Fibroblast of gingiva (primary cell): ENCODE measurements at places on chromosomes 5 and 9.
A peak's percentile ranks its signal among the peaks of the same experiment; 100 is the strongest.

DNA sequence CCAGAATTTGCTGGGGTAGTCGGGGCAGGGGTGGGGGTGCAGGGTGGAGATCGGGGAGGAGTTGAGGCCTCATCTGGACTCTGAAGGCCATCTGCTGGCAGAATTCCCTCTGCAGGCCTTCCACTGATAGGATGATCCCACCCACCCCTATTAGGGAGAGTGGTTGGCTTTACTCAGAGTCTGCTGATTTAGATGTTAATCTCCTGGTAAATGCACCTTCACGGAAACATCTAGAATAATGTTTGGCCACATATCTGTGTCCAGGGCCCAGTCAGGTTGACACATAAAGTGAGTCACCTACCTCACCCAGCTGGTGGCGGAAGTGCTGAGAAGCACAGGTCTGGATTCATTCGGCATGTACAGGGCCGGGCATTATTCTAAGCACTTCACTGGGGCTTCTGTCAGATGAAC, 50.0 kb downstream of the DAPK1 start:
- no peak for DNase-seq

DNA sequence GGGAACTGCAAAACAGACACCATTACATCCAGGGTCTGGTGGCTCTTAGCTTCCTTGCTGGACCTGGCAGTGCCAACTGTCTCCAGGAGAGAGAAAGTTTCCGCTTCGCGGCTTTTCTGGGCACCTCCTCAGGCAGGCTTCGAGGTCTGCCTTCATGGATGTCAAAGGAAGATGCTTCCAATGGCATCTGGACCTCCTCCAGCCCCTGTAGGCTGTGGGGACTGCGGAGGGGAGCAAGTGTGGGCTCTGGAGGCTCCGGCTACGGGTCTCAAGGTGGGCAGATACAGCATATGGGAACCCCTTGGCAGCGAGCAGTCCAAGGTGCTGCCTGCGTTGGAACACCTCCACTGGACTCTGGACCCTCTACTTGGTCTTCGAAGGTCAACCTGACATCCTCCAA, 6.0 kb downstream of the C9orf50 start:
- DNase-seq = no peak

GRCh38 chr9:96620832-96621269, 1.2 kb upstream of the CDC14B start:
- DNase-seq = no peak

- peak; percentile 5 for DNase-seq
These were observed 654 bp downstream of the RANBP6 start for GRCh38 chr9:6014670-6015270.

DNA sequence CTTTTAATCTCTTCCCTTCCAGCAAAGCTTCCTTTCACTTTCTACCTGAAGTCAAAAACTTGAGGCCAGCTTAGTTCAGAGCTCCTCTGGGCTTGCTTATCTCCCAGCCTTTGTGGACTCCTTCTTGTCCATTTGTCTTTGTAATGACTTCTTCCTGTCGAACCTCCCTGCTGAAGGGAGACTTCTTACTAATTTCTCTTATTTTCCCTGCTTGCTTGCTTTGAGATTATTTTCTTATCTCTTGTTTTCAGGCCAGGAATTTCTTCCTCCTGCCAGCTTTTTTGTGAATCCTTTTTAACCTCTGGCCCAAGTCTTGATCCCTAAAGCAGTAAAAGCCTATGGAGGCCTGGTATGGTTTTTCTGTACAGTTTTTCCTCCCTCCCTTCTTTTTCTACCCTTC, 46.8 kb upstream of the DHFR start:
- DNase-seq = no peak

GRCh38 chr5:89168766-89169165, 285.8 kb upstream of the MEF2C start:
- no peak for DNase-seq

GRCh38 chr9:118570066-118570465, 799.2 kb downstream of the BRINP1 start:
- no peak for DNase-seq

GRCh38 chr9:116656977-116657376, 30.1 kb upstream of the TRIM32 start:
- DNase-seq = peak; percentile 69

DNA sequence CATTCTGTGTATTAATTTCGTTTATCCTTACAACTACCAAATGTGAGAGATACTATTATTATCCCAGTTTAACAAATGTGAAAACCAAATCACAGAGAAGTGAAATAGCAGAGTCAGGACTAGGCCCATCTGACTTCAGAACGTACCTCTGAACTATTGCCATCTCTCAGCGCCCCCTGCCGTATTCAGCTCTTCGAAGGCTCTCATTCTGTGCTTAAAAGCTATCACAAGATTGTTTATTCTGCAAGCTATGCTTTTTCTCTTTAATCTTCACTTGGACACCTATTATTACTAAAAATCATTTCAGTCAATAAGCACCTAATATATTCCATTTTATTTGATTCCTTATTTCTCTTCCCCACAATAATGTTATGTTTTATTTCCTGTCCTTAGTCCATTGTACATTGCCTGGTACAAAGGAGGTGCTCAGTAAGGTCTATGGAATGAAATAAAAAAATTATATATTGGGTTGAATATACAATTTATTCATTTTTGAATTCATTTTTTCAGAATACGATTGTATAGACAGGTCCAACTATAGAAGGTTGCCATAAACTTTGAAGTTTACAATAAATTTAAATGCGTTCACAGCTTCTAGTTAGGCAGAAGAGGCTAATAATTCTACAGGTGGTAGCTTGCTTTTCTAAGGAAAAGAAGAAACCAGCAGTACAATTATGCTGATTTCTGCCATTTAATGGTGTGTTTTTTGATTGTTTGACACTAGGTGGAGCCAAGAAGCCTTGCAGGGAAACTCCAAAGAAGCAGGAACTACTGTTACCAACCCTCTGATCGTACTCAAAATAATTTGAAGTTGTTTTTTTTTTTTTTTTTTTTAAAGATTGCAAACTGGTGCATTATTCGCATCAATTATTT, 202.2 kb upstream of the DMRTA1 start:
- DNase-seq = peak; percentile 46

DNA sequence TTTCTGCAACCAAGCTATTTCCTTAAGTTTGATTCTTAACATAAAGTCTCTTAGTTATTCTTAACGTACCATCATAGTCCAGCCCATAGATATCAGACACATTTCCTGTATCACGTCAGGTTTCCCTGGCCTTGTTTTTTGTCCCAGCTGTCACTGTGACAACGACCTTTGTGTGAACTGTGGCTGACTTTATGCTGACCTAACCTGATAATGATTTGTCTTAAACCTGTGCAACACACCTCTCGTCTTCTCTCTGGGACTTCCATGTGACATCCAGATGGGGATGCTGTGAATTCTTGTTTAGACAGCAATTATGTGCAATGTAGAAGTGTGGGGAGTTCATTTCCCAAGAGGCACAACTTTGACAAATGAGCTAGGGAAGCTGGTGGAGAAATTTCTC, 662.8 kb downstream of the PTPRD start:
- no peak for DNase-seq

GRCh38 chr5:167753725-167754490, 537.5 kb upstream of the WWC1 start:
- DNase-seq = no peak

GRCh38 chr9:126965541-126966428, 51.2 kb downstream of the RALGPS1 start:
- DNase-seq = peak; percentile 63

GRCh38 chr9:127055745-127056402, 66.6 kb downstream of the ANGPTL2 start:
- DNase-seq = no peak

DNA sequence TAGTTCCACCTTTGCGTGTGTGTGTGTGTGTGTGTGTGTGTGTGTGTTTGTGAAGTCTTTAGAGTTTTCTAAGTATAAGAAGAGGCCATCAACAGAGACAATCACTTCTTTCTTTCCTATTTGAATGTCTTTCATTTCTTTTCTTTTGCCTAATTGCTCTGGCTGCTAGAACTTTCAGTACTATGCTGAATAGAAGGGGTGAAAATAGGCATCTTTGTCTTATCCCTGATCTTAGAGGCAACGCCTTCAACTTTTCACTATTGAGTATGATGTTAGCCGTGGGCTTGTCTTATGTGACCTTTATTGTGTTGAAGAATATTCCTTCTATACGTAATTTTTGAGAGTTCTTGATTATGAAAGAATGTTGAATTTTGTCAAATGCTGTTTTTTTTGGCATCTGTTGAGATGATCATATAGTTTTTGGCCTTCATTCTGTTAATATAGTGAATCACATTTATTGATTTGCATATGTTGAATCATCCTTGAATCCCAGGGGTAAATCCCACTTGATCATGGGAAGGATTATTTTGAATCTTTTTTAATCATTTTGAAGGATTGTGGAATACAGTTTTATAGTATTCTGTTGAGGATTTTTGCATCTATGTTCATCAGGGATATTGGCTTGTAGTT, 134.8 kb upstream of the CD180 start:
- DNase-seq = no peak

GRCh38 chr5:1090538-1090937, 21.3 kb downstream of the SLC12A7 start:
- no peak for DNase-seq

DNA sequence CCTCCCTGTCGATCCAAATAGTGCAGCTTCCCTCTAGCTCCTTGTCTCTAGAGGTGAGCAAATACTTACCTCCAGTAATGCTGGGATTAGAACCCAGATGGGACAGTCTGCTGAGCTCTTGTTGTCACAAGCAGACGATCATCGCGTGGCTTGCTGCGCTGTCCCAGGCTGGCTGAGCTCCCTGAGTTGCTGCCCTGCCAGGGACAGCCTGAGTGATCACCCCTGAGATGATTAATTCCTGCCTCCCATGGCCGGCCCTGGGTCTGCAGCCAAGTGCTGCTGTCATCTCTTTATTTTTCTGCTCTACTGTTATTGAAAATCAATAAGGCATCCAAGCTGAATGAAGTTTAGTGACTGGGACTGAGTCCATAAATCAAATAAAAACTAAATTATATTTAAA, 94.0 kb upstream of the ALDH1B1 start:
- no peak for DNase-seq

- DNase-seq = peak; percentile 92
These were observed 37.0 kb downstream of the MAMDC2 start for GRCh38 chr9:70080481-70081119.

GRCh38 chr9:77161966-77162365, 15.4 kb upstream of the VPS13A start:
- no peak for DNase-seq

DNA sequence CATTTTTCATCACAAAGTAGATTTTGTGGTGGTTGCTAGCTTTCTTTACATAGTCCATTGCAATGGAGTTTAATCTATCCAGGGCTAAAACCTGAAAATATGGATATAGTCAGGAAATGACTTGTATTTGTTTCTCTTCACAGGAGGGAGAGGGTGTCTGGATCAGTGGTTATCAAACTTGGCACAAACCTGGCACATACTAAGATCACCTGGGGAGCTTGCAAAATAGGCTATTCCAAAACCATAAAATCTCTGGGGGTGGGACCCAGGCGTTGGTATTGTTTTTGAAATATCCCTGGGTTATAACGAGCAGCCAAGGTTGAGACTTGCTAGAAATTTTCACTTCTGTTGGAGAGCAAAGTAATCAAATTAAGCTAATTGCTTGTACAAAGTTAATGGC, 179.9 kb downstream of the PCSK1 start:
- DNase-seq = no peak

- no peak for DNase-seq
These were observed 49.1 kb upstream of the VPS13A start for GRCh38 chr9:77128125-77128789.

- DNase-seq = peak; percentile 73
These were observed 1.0 kb upstream of the MEF2C start for GRCh38 chr5:88883836-88884607.

GRCh38 chr5:16886793-16887345, 49.2 kb downstream of the MYO10 start:
- no peak for DNase-seq

- DNase-seq = no peak
These were observed 242.1 kb downstream of the ISL1 start for GRCh38 chr5:51625224-51625968.

GRCh38 chr9:101176384-101176783, 147.9 kb downstream of the PLPPR1 start:
- no peak for DNase-seq

- peak; percentile 60 for DNase-seq
These were observed 30.0 kb upstream of the ANKH start for GRCh38 chr5:14901462-14902051.

GRCh38 chr5:179872828-179873575, 14.4 kb upstream of the MRNIP start:
- DNase-seq = no peak

GRCh38 chr9:111661150-111661801, at the start of gene GNG10:
Gene GNG10, plus strand, starts transcription at chr9:111661605. Its CDS starts 30 bp downstream, at chr9:111661635.
- peak; percentile 53 for DNase-seq

DNA sequence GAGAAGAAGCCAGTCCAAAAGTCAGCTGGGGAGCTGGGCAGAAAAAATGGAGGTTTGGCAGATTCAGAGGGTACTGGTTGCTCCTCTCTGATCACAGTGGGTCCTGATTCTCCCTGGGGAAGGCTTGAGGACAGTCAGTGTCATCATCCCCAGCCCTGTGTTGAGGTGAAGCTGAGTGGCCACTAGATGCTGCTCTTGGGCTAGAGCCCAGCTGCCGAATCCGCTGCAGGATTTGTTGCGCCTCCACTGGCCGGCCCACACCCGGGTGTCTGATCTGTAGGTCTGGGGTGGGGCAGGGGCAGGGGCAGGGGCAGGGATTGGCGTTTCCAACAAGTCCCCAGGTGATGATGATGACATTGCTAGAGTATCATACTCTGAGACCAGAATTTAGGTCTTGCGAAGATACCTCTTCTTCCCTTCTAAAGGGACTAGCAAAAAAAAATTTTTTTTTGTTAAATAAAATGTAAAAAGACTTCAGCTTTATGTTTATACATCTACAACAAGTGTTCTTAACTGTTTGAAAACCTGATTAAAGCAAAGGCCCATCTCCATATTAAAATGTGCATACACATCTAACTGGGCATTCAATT, 106.8 kb downstream of the PDE6A start:
- peak; percentile 57 for DNase-seq

- no peak for DNase-seq
These were observed 50.2 kb upstream of the SEMA4D start for GRCh38 chr9:89548071-89548638.

- DNase-seq = no peak
These were observed 4.8 kb upstream of the ARAP3 start for GRCh38 chr5:141686648-141687416.

GRCh38 chr5:173670791-173671120, 54.3 kb upstream of the BOD1 start:
- DNase-seq = no peak

DNA sequence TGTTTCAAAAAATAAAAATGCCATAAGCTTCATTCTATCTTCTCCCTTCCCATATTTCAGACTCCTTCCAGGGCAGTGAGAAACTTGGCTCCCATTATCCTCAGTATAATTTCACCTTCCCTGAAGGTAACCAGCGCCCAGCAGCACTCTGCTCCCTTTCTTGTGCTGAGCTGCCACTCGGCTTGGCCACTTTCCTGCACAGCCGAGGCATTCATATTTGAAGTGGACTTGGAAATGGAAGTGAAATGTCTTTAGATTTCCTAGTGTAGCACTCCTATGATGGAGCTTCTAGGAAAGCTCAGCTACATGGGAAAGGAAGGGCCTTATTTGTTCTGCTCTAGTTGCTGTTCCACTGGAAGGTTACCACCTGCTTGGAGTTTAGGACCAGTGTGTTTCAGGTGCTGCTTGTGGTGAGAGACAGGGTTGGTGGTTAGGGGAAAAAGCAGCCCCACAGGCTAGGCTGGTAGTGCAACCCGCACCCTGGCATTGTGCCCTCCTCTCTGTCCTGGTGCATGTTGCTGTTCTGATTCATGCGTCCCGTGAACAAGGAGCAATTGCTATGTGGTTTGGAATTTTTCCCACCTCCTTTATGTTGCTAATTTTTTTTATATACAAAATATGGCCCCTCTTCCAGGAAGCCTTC, 53.8 kb downstream of the RAD23B start:
- peak; percentile 84 for DNase-seq
